Kidney epithelial cell (primary cell): ENCODE measurements at places on chromosomes 7 and 10. TPM values are rescaled to one million over a fixed set of nuclear protein-coding genes. Genes with fewer than 3 reads are reported as not detected.
A peak's percentile ranks its signal among the peaks of the same experiment; 100 is the strongest.

Gene ZP3
- total RNA-seq = 6.0 and 8.6 TPM in 2 replicates

DNA sequence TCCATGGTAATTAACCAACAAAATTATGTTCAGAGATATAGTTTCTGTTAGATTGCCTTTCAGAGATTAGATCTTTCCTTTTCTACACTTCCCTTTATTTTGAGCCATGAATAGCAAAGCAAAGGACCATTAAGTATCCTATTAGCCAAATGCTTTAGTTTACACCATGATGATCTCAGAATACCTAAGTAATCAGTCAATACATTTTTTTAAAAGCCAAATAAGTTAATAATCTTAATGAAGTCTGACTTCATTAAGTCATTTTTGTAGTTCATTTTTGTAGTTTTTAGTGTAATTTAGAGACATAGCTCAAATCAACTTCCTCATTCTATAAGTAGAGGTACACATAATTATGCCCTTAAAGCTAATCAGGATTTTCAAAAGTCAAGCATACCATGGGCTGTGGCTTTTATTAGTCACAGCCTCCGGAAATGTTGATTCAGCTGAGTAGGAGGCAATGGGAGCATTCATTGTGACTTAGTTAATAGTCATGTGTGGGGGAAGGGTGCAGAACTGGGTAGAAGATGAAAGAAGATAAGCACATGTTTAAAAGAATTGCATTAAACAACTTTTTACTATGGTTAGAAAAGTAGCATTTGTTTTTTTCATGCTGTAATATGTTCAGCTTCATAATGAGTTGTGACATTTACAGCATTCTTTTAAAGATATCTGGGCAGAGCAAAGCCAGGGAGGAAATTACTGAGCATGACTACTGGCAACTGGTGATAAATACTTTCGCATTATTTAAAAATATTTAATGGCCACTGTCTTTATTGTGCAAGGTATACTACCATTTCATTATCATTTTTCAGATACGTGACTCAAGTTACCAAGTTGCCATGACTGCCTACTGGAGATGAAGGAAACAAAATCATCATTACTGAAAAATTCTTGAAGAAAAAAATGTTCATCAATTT is 57.3 kb upstream of the CCDC71L start:
- peak; percentile 93 for DNase-seq

Gene PODXL
- 152 and 160 TPM in 2 replicates for total RNA-seq

Gene TMEM213
- total RNA-seq = not detected in 2 replicates

DNA sequence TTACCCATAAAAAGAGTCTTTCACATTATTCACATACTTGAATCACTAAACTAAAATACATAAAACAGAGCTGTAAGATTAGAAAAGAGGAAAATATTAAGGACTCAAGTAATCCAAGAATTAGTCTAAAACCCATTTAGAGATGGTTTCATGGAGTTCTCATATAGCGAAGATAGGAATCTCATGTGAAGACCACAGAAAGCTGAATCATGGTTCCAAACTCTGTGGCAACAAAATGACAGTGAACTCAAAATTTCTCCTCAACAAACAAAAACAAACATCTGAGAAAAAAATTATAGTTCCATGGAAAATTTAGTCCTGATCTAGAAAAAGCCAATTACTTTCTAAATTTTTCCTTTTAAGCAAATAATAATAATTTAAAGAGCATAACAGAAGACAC is 34.6 kb downstream of the BAZ1B start:
- no peak for DNase-seq

DNA sequence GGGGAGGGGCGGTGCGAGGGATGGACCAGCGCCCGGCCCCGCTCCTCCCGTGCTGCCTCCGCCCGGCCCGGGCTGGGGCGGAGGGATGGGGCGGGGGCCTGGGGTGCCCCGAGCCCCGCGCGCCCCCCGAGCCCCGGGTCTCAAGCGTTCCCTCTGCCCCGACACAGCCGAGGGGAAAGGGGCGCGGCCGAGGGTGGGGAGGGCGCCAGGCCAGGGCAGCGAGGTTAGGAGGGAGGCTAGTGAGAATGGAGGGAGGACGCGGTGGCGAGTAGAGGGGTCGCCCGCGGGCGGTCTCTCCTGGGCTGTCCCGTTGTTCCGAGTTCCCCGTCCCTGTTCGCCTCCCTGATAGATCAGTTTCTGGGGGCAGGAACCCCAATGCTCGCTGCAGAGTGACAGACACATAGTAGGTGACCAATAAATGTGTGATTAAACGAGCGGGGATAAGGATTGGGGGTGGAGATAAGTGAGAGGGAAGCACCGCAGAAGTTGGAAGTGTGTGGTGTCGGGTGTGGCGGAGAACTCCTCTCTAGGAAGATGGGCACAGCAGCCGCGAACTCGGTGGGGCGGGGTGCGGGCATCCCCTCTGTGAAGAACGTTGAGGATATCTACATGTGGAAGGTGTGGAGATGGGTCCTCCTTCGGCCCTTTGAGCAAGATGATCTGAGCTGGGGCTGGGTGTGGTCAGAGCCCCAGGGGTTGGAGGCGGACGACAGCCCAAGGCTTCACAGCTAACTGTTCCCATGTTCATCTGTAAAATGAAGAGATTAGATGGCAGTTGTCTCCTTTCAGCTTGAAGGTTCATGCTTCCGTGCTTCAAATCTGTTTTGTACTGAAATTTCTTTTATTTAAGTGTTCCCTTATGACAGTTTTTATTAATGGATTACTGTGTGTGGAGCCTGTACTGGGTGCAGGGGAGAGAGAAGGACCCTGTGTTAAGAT is 580 bp downstream of the ZNF775 start:
- DNase-seq = no peak

DNA sequence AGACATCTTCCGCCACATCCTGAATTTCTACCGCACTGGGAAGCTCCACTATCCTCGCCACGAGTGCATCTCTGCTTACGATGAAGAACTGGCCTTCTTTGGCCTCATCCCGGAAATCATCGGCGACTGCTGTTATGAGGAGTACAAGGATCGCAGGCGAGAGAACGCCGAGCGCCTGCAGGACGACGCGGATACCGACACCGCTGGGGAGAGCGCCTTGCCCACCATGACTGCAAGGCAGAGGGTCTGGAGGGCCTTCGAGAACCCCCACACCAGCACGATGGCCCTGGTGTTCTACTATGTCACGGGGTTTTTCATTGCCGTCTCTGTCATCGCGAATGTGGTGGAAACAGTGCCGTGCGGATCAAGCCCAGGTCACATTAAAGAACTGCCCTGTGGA is 1.9 kb downstream of the KCND2 start:
- DNase-seq = no peak
